ENCODE measurements at places on chromosomes 5 and 9.

DNA sequence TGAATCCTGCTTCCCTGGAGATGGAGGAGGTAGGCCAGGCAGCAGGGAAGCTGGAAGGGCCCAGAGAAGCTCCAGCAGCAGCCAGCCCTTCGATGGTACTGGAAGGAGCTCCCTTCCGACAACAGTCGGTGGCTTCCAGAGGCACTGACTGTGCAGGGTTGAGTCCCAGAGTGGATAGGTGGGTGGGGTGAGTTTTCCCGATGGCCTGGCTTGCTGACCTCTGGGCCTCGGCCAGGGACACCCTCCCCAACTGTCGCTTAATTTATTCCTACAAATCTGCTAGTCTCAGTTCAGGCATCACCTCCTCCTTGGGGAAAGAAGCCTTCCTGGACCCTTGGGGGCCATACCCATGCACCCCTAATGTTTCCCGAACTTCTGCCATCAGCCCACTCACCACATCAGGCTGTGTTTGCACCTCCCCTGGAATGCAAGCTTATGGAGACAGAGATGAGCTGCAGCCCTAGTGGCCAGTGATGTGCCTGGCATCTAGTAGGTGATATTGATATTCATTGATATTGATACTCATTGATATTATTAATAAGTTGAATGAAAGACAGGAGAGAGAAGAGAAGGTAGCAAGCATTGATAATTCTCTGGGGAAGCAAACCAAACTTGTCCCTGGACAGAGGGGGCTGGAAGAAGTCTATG, 104.6 kb upstream of the BOD1 start:
- DNase-seq, result no peak

- no peak for DNase-seq
Observed at GRCh38 chr9:94780516-94780950, 54.0 kb downstream of the AOPEP start.

- DNase-seq, result peak; percentile 44
Observed at GRCh38 chr5:132655821-132656773, 1.9 kb upstream of the IL13 start.

DNA sequence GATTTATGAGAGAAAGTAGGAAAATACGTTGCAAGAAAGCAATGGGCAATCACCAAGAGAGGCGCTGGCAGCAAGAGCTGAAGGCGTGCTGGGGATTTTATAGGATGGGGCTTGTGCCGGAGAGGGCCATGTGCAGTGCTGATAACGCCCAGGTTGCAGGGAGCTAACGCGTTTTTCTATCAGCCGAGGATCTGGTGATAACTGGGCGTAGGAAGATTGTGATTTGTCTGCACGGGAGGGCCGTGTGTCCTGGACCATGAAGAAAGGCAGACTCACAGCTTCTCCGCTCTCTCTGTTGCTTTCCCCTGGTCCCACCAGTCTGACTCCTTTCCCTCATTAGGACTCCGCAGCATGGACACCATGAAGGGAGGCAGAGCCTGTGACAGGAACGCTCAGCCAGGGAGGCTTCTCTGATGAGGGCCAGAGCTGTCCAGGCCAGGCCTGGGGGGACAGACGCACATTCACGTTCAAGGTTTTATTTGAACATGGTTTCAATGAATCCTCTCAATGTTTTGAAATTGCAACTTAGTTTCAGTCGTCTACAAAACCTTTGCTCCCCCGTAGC, 11.9 kb upstream of the CACNA1B start:
- no peak for DNase-seq

DNA sequence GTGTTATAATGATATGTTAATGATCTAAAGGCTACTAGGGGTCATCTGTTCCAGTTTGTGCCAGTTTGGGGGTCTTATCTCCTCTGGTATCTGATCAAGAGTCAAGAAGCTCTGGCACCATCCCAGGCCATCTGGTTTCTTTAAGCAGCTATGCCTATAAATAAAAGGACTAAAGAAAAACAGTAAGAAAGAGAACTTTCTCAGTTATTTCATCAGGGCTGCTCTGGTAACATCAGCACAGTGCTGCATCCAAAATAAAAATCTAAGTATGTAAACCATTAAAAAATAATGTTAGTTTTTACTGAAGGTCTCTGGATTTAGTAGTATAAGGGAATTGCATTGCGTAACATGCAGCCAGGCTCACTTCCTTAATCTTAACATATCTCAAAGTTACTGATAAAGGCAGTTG, 185.0 kb downstream of the NR2F1-AS1 start:
- DNase-seq, result no peak

GRCh38 chr5:132391247-132391646, 21.7 kb downstream of the SLC22A5 start:
- DNase-seq, result no peak

DNA sequence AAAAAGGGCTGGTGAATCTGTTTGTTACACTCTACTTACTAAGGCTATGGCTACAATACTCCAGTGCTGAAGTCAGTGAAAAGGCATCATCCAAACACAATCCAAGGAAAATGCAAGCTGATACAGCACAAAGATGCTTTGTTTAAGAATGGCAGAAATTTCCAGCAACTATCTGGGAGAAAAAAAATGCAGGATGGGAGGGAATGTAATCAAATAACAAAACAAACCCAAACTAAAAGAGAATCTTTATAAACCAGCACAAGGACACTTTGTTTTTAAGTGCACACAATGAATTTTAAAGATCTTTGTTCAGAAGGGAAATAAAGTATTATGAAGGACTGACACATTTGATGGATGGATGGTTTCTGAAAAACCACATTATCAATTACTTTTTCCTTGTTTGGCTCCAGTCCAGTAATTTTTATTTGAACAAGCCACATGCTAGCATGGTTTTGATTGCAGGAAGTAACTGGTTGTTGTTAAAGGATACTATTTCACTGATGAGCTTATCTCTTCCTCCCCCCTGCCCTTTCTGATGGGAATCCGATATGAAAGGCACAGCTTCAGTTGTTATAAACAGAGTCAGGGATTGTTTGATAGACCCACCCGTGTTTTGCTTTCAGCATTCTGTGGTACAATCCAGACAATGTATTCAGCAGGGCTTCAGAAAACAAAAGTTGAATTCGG, 12.1 kb upstream of the TLE4 start:
- no peak for DNase-seq

DNA sequence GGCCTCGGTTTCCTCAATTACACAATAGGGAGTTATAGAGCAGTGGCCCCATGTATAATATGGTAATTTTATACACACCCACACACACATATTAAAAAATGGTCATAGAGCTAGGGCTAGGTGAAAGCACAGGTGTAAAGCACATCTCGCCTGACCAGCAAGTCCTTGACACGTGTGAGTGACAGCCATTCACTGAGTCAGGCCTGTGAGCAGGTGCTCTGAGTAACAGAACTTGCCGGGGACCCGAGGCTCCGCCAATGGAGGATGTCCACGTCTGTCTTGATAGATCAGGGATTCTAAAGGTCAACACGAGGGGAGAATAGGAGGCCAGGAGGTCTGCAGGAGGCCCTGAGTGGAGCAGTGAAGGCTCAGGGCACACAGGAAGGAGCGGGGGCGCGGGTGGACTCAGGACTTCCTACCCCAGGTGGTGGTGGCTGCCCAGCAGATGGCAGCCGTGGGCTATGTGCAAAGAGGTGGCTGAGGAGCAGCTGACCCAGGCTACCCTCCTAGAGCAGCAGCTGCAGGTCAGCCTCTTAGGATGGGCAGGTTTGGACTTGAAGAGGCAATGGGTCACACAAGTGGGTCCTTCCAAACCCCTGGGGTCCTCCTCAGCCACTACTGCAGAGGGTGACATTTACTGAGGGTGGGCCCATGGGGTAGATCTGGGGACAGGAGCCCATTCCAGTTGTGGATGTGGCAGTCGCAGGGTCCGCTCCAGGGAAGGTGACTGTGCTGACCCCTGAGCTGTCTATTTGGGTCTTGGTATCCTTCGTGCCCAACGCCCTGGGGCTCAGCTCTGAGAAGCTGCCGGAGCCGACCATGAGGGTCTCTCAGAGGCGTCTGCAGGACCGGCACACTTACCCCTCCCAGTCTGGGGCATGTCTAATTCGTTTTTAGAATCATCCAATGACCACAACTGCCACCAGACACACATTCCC, 45.9 kb downstream of the PRRT1B start:
- DNase-seq, result peak; percentile 68

DNA sequence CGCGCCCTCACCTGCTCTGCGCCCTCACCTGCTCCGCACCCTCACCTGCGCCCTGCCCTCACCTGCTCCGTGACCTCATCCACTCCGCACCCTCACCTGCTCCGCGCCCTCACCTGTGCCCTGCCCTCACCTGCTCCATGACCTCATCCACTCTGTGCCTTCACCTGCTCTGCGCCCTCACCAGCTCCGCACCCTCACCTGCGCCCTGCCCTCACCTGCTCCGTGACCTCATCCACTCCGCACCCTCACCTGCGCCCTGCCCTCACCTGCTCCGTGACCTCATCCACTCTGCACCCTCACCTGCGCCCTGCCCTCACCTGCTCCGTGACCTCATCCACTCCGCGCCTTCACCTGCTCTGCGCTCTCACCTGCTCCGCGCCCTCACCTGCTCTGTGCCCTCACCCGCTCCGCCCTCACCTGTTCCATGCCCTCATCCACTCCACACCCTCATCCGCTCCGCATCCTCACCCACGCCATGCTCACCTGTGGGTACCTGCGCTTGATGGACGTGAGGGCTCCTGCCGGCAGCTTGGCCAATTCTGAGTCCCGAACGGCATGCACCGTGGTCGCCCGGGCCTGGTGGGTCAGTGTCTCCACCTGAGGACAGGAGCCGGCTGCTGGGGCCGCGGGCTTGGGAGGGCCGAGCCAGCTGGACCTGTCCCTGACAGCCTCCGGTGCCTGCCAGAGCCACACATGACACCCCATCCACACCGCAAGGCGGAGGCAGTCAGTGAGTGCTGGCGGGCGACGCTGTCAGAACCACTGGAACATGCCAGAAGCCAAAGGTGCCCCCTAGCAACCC, 35.6 kb upstream of the NSMF start:
- no peak for DNase-seq

DNA sequence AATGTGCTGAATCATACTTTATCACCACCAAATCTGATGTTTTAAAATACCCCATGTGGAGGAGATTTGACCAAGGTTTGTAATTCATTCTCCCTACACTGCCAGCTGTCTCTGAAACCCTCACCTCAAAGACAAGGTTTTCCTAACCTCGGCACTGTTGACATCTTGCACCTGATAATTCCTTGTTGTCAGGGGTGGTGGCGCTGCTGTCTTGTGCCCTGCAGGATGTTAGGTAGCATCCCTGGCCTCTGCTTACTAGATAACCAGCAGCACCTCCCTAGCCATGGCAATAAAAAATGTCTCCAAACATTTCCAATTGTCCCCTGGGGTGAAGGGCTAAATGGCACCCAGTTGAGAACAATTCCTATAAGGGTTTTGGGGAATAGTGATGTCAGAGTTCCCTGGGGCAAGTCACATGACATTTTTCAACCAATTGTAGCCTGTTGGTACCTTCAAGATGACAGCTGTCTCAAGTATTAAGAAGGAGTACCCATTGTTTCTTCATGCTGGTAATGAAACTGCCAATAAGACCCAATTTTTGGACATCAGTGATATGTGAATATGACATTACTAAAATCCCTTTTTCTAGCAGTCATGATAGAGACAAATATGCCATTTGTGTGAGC, 160.6 kb upstream of the PLCXD3 start:
- DNase-seq, result no peak

DNA sequence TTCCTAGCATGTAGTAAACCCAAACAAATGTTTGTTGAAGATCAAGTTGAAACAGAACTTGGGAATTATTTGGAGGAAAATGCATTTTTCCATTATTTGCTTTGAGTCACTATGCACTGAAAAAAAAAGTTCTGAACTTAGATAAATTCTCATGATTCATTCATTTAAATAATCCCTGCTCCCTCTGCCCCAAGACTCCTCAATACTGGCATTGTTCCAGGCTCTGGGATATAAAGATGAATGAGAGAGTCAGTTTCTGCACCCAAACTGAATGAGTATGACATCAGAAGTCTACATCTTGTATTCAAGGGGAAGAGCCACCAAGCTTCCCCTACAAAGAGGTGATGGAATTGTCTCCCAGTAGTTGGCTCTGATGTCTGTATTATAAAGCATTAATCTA, 123.9 kb downstream of the SEC61B start:
- peak; percentile 92 for DNase-seq
